T-helper 22 cell (primary cell): ENCODE measurements at places on chromosomes 2 and 18.

DNA sequence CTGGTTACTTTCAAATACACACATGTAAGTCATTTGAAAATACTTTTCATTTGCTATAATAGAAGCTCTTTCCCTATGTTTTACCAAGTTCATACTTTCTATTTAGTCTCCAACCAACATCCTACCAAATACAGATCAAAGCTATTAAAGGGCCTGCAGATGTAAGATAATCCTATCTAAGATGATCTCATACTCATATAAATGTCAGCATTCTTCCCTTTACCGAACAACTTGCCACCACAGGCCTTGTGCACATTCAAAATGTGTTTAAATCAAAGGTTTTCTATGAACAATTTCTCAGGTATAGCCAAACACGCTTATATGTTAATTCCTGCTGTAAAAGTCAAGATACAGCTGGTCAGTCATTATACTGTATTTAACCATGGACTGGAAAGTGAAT, 23.3 kb downstream of the KCTD18 start:
- no peak for DNase-seq

GRCh38 chr2:19474128-19474527, 115.7 kb upstream of the OSR1 start:
- DNase-seq = peak; percentile 4

GRCh38 chr2:143954844-143955243, 565.1 kb downstream of the ZEB2 start:
- DNase-seq = no peak

DNA sequence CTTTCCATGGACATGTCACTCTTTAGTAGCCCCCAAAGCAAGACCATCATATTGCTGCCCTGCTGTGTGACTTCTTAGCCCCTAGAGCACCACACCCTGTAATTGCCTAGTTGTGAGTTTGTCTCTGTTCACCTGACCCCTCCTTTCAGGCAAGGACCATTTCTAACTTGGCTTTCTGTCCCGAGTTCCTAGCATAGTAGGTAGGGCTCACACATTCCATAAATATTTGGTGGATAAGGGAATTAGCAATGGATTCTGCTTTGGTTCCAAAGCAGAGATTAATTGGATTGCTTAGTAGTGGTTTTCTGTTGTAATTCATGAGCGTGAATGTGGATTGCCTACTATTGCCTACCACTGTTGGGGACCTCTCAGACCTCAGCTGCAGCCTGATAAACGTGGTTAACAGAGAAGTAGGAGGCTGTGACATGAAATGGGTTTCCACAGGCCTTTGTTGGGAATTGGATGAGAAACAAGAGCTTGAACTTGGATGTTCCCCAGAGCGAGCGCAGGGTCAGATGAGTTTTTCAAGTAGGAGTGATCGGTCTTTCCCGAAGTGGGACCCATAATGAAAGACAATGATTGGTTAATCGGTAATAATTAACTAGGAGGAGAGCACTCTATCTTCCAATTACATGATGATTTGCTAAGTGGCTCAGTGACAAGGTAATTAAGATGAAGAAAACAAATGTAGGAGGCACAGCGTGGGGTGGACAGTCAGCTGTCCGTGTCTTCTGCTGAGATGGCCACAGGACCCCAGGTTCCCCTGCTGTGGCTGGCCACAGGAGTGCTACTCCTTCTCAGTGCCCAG, 13.4 kb upstream of the UGT1A1 start:
- DNase-seq = no peak

GRCh38 chr2:201260302-201260800, at the start of gene CASP8:
TSS of gene CASP8 (plus strand) at chr2:201260536. CDS start at chr2:201266487, 5,951 bp downstream.
- peak; percentile 64 for DNase-seq

DNA sequence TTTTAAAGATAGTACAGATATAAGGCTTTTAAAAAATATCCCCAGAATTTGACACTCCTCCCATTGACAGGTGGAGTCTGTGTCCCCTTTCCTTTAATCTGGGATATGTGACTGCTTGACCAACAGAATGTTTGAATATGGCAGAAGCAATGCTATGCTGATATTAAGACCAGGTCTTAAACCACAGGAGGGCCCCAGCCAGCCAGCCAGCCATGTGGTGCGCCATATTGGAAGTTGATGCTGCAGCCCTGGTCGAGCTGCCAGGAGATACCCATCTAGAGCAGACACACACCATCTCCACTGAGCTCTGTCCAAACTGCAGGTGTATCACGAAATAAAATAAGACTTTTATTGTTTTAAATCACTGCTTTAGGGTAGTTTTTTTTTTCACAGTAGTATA, 122.3 kb upstream of the CAB39 start:
- DNase-seq = no peak

- DNase-seq = no peak
Measured at GRCh38 chr2:113138428-113139322, 11.3 kb downstream of the IL1RN start.

GRCh38 chr2:204686406-204686805, 141.1 kb downstream of the PARD3B start:
- DNase-seq = no peak

DNA sequence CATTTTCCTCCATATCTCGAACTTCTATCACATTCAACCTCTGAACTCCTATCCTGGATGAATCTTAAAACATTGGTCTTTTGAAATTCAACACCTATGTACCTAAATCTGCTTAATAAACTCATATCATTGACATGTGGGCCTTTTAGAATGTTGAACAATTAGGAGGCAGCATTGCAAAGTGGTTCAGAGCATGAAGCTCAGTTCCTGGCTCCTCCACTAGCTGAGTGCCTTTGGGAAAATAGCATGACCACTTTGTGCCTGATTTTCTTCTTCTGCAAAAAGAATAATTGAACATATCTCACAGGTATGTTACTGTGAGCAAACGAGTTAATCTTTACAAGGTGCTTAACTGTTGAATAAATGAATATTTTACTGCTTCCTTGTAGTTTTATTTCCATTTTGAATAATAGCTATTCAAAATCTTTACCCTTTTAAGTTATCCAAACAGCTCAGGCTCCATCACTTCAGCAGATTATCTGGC, 14.3 kb upstream of the ITPRID2 start:
- no peak for DNase-seq

DNA sequence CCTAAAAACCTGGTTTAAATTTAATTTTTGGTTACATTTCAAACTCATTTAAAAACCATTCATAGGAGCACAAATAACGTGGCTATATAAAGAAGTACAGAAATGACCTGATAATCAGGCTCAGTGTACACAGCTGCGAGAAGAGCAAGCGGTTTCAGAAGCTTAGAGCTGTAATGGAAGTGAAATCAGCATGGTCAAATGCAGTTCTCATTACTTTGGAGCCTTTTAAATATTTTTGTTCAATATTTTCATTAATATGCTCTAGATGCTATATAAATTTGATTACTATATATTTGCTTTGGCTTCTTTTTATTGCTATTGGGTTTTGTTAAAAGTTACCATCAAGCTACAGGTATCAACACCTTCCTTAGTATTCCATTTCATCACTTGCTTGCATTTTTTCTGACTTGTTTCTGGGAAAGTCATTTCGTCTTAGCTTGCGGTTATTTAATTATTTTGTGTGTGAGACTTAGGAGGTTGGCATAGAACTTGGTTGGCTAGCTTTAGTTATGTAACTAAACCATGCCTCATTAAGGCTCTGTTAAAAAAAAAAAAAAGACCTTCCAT, 58.7 kb downstream of the AFTPH start:
- no peak for DNase-seq

DNA sequence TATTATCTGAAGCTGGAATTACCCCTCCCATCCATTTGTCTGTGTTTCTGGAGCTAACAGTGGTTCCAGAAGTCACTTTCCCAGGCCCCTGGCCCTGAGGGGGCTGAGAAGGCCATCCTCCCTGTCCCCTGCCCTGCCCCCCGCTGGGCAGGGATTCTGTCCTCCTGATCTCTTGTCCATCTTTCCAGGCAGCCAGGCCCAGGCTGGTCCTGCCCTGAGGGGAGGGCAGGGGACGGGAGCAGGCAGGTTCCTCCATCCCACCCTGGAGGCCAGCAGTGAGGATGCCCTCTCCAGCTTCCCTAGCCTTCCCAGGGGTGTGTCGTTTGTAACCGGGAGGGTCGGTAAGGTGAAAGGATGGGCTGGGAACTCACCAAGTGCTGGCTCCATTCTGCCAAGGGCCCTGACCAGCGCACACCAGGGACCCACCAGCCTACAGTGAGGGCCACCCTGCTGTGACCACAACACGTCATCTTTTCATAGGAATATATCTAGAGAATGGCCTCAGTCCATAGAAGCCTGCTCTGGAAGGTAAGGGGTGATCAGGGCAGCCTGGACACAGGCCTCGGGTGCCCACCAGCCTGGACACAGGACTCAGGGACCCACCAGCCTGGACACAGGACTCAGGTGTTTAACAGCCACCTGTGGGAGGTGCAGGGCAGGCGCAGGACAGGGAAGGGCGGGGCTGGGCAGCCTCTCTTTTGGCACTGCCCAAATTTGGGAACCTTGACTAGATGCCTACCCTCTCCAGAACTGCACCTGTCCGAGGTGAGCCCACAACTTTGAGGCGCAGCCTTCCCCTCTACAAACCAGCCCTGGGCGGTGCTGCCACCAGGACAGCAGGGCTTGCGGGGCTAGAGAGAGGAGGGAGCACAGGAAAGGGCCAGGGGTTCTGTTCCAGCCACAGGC, 35.8 kb upstream of the GPC1 start:
- DNase-seq = no peak

- no peak for DNase-seq
Measured at GRCh38 chr18:42976869-42977590, 138.5 kb downstream of the RIT2 start.

DNA sequence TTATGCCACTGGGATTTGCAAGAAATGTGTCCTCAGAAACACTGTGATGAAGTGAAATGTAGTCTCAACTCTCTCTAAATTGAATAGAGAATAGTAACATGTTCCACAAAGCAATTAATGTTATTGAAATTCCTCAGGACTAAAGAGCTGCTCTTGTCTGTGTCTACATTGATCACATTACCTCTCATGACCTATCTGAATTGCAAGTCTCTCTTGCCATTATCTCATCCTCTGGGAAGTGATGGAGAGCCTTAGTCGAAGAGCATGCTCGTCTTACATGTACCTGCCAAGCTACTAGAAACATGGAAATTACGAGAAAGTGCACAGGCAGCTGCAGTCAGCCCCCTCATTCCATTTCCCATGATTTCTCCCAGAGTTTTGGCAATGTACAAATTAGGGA, 561.1 kb upstream of the ZNF804A start:
- no peak for DNase-seq

- no peak for DNase-seq
Measured at GRCh38 chr2:113253453-113253852, 25.3 kb downstream of the PAX8 start.
